ENCODE measurements at places on chromosomes 4 and X.
A peak's percentile ranks its signal among the peaks of the same experiment; 100 is the strongest.

GRCh38 chrX:34631479-34632220 is 25.4 kb downstream of the TMEM47 start:
- peak; percentile 44 for DNase-seq

GRCh38 chr4:169059306-169060211 is 49.5 kb upstream of the CBR4 start:
- no peak for DNase-seq

DNA sequence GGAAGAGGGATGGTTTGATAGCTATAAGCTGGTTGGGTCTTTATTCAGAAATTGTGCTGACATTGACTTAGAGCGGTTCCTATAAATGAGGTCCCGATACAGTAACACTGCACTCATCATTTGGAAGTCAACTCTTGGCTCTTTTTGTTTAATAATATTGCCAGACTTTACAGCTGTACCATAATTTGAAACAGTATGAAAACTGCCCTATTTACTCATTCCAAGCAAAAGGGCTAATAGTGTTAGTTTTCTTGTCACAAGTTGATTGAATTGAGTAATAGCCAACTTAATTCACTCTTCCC is 128.4 kb upstream of the LIMCH1 start:
- no peak for DNase-seq

- peak; percentile 35 for DNase-seq
Observed at GRCh38 chrX:87338510-87338909, 179.1 kb upstream of the KLHL4 start.

- DNase-seq = peak; percentile 43
Observed at GRCh38 chr4:140252141-140252741, 98.3 kb upstream of the MAML3 start.

DNA sequence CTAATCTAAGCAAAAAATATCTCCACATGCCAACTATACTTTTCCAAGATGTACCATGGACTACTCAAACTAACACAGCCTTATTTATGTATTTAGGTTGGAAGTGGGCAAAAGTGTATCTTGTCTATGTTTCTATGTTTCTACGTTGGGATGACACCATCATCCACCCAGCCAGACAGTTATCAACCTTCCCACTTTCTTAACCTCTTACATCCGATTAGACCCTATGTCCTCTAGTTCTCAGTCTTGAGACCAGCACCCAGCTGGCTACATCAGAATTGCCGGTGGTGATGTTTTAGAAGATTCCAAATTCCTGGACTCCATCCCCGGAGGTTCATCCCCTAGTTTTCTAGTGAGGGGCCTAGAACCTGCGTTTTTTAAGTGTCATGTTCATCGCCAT is 1.0 kb upstream of the AASDH start:
- peak; percentile 5 for DNase-seq

- DNase-seq = no peak
Observed at GRCh38 chr4:38821739-38822138, 17.1 kb upstream of the TLR1 start.

DNA sequence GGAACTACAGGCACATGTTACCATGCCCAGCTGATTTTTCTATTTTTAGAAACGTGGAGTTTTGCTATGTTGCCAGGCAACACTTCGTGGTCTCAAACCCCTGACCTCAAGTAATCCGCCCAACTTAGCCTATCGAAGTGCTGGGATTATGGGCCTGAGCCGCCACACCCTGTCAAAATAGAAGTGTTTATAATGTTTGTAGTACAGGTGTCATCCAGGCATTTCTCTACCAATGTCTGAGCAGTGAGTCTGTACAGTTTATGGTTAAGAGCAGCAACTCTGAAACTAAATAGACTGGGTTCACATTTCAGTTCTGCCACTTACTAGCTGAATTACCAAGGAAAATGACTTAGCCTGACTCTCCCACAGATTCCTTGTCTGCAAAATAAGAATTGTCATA is 460.4 kb upstream of the GALNT7 start:
- no peak for DNase-seq

DNA sequence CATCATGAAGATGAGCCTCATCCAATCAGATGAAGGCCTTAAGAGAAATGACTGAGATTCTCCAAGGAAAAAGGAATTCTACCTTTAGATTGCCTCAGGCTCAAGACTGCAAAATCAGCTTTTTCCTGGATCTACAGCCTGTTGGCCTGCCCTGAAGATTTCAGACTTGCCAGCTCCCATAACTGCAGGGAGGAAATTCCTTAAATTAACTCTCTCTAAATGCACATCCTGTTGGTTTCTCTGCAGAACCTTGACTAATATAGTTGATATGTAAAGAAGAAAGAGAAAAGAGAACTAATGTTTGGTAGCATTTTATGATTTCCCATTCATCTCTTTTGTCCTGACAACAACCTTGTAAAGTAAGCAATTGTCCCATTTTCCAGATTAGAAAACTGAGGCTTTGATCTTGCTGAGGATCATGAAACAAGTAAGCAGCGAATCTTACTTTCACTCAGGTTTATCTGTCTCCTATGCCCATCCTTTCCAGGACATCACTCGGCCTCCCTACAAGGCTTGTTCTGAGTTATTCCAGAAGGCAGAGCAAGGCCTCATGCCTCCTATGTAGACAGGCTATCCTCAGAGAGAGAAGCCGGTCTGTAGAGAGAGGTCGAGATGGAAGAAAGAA is 115.0 kb upstream of the LDB2 start:
- no peak for DNase-seq

GRCh38 chr4:169620880-169621248 is 486 bp downstream of the CLCN3 start:
- DNase-seq = peak; percentile 51

DNA sequence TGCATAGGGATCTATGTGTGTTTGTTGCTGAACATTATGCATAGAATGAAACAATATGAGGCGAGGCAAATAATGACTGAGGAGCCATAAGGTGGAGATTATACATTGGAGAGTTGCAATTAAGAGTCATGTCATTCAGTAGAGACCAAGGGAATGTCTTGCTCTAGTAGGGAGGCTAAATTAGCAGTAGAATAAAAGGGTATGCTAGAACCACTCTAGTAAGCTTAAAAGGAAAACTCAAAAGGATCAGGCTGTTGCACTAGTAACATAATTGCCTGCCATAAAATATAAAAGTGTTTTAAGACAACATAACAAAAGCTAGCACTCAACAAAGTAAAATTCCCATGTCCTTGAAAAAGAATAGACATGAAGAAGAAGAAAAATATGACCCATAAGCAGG is 586.2 kb upstream of the DIAPH2 start:
- no peak for DNase-seq

DNA sequence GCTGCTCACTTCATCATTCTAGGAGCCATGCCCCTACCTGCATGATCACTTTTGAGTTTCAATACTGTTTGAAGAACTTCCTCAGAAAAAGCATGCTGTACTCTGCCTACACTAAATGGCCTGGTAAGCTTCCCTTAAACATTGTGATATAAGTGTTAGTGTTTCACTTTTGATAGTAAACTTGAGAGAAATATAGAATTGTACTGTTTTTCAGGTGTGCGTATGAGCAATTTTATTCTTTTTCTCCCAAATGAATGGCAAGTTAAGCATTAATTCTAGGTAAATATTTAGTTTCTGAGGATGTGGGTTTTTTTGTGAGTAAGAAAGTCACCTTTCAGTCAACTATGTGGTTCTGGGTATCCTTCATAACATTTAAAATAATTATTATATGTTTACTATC is 484.5 kb downstream of the IL15 start:
- no peak for DNase-seq

Data from astrocyte of the hippocampus (primary cell).